ENCODE measurements at places on chromosomes 13 and 19.

GRCh38 chr19:21082011-21082975 lies at the start of gene ZNF714:
ZNF714 (plus strand) TSS chr19:21082203; CDS start chr19:21098269, 16,066 bp downstream.
- DNase-seq: peak; percentile 90

GRCh38 chr19:1851654-1852580 lies 3.6 kb upstream of the REXO1 start:
- peak; percentile 72 for DNase-seq

GRCh38 chr19:41324921-41325639 lies 15.1 kb downstream of the CCDC97 start:
- DNase-seq: no peak

DNA sequence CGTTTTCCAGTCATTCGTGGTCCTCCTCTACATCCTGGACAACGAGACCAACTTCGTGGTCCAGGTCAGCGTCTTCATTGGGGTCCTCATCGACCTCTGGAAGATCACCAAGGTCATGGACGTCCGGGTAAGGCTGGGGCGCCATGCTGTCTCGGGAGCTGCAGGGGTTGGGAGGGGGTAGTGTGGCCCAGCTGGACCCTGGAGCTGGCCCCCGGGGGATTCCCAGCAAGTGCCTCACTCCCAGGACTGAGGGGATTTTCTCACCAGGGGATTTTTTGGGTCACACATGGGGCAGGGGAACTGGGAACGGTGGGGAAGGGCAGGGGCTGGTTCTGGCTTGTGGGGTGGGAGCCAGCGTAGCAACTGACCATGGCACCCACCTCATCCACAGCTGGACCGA lies 10.8 kb upstream of the RELB start:
- no peak for DNase-seq

GRCh38 chr13:74979703-74980102 lies 502.3 kb downstream of the TBC1D4 start:
- no peak for DNase-seq

DNA sequence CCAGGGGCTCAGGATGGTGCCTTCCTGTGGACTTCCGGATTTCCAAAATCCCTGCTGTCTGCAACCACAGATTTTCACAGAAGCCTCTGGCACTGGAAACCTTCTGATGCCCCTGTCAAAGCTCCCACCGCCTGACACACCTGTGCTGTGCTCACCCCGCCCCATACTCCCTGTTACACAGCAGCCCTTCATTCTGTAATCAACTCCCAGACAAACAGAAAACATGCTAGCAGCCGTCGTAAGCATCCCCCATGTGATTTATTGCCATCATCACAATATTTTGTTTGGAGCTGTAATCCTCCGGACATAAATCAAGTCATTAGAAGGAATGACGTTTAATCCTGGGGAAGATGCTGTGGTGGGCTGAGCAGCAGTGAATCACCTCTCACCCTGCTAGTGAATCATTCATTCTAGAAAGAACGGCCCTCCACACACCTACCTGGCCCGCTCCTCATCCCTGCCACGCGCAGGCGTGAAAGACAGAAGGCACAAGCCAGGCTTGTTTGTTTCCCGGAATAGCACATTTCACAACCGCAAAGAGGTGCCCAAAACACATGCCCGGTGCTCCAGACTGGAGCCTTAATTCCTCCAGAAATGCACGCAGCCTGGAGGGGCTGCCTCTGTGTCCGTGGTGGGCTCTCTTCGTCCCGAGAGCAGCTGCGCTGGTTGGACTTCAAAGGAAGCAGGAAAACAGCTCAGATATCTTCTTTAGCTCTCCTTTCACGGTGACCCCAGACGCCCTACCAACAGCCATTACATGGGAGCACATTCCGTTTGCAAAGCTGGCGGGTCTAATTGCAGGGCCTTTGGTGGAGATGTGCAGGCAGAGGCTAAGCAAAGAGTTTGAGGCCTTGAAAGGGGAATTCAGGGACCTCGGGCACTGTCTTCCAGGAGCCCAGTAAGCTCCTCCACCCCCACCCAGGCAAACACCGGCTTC lies 41.3 kb upstream of the KCTD15 start:
- DNase-seq: no peak

GRCh38 chr13:110318920-110319319 lies 11.8 kb downstream of the COL4A2 start:
- DNase-seq: no peak

DNA sequence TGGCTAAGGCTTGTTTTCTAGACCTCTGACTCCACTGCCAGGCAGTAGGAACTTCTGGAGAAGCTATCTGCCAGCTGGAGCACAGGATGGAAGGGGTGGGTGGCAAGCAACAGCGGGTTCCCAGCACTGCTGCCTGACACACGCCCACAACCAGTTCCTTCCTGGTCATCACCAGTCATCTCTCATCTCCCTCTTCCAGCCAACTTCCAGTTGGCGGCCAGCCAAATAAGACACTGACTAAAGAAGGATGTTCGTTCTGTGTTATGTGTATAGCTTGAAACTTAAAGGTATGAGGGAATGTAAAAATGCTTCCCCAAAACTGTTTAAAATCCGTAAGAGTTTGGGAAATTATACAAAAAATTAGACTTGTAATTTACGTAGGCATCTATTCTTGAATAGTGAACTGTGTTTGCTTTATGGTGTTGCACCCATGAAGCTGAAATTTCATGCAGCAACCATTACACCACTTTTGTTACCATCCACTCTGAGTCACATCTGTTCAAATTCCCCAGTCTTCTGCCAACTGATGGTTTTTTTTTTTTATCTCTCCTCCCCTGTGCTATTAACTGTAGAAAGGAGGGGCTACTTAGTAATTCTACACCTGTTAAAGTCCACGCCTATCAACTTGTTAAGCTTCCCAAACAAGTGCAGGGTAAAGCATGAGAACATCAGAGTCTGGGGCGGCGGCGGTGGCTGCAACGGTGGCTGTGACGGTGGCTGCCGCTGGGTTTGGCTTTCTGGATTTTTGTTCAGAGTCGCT lies 86.2 kb upstream of the FRY start:
- no peak for DNase-seq

GRCh38 chr13:46171739-46172138 lies 10.2 kb downstream of the LCP1 start:
- DNase-seq: no peak

GRCh38 chr13:42211704-42212464 lies 60.1 kb upstream of the AKAP11 start:
- DNase-seq: no peak

DNA sequence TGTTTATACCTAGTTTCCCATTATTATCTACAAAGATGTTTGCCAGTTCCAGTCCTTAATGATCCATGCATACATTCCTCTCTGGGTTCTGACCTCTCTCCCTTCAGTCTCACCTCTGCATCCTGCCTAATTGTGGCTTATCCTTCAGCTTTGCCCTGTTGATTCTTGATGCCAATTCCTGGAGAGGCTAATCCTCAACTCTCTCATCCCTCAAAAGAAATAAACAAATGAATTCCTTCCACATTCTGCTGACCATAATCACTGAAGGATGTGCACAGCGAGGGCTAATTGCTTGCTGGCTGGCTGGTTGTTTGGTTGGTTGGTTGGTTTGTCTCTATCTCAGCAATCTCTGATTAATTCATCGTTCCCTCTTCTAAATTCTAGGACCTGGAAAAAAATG lies 113.8 kb downstream of the IRS2 start:
- no peak for DNase-seq

GRCh38 chr13:86283031-86283430 lies 483.8 kb upstream of the SLITRK6 start:
- DNase-seq: no peak

GRCh38 chr19:54955376-54955775 lies 8.0 kb upstream of the NLRP7 start:
- no peak for DNase-seq

GRCh38 chr13:114146629-114147028 lies 14.2 kb upstream of the RASA3 start:
- DNase-seq: no peak

DNA sequence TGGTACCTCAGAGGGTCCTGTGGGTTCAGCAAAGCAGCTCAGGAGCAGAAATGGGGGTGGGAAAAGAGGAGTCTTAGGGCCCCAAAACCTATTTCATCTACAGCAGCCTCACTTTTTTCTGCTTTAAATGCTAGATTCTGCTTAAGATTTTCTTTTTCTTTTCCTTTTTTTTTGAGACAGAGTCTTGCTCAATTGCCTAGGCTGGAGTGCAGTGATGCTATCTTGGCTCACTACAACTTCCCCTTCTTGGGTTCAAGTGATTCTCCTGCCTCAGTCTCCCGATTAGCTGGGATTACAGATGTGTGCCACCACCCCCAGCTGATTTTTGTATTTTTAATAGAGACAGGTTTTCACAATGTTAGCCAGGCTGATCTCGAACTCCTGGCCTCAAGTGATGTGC lies 30.7 kb upstream of the WDFY2 start:
- no peak for DNase-seq

DNA sequence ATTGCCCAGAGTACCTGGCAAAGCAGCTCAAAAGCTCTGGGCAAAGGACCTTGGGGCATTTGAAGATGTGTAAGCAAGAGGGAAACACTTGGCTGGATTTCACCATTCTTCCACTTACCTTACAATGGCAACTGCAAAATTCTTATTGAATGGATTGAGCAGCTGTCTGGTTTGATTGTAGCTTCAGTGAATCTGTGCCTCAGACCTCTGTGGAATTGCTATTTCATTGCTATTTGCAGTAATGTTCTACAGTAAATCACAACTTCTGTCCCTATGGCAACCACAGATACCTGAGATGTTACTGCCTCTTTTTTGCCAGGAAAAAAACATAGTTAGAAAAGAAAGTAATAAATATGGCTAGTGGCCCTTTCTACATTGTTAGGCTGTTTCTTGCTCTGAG lies 519.5 kb downstream of the SUCLA2 start:
- no peak for DNase-seq

GRCh38 chr13:75175575-75175974 lies 306.4 kb downstream of the TBC1D4 start:
- no peak for DNase-seq

DNA sequence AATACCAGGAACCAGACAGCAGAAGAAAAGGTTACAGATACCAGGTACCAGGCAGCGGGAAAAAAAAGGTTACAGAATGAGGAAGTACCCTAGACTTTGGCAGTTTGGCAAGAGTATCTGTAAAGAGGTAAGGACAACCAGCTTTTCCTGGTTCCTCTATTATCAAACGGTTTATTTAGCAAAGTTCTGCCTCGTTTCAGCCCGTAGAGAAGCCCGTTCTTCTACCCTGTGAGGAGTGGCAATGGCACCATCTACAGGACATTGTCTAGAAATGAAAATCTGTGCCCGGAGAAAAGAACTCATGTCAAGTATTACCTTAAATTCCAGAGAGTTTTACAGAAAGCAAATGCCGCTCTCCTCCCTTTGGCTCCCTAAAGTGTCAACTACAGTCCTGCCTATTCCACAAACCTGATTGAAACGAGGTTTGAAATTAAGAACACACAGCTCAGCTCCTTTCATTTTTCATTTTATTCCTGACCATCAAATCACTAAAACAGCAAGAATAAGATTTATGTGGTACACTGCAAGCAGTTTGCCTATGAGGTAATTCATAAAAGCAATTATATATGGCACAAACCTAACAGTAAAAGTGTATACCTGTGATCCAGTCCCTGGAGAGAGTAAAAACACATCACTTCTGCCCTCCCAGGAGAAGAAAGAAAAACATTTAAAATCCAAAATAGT lies 226.3 kb downstream of the SLC7A1 start:
- peak; percentile 21 for DNase-seq

- DNase-seq: no peak
These were observed 73.8 kb upstream of the OLFM4 start for GRCh38 chr13:52954838-52955237.

DNA sequence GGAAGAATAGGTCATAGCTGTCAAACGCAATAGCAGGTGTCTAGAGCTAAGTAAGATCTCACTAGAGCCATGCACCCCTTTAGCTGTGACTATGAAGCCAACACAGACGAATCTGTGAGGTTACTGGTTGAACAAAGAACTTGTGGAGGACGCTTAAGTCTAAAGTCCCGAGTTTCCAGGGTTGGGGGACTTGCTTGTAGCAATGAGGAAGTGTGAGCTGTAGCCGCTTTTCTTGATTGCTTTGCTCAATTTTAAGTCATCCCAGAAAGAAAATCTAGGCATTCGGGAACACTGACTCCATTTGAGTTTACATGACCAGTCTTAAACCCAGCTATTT lies 1.6 kb downstream of the GPC5 start:
- no peak for DNase-seq

DNA sequence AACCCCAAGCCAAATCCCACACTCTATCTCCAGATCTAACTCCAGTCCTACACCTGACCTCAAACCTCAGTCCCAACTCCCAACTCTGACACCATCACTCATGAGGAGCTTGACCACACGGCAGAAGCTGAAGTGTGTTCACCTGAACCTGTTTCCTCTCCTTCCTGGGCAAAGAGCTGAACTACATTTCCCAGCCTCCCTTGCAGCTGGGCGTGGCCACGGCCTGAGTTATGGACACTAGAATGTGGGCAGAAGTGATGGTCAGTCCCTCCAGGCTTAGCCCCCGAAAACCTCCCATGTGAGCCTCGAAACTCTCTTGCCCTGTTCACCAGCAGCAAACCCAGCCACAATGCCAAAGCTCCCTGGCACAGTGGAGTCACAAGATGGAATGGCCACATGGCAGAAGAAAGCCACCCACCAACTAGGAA lies 19.5 kb upstream of the MEIS3 start:
- no peak for DNase-seq

- no peak for DNase-seq
These were observed 32.2 kb upstream of the WDFY2 start for GRCh38 chr13:51552027-51552426.

DNA sequence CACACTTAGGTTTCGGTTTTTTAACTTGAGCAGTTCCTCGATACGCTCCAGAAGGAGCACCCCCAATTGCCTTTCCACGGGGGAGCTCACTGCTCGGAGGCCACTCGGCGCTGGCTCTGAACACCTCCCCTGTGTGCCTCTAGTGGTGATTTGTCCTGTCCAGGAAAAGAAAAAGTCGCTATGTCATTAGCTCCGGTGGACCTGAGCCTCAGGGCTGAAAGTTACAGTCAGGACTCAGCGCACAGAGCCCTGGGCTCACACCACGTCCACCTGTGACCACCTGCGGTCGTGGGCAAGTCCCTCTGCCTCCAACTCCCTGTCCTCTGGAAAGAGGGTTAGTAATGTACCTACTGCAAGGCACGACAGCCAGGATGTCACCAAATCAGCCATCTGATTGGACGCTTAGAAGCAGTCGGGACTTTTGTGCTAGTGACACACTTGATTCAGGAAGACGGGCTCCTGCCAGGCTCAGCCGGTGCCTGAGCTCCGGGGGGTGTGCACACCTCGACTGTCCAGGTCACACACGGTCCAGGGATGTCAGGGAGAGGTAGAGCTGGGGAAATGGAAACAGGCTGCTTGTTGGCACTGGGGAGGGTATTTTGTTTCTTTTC lies 3.9 kb upstream of the TMPRSS9 start:
- DNase-seq: no peak

- no peak for DNase-seq
These were observed 530.0 kb downstream of the RFC3 start for GRCh38 chr13:34347784-34348573.

- DNase-seq: no peak
These were observed 42.6 kb downstream of the USP12 start for GRCh38 chr13:27128825-27129627.
